ENCODE measurements at places on chromosomes 11 and 22.

- DNase-seq, result no peak
Observed at GRCh38 chr11:10439351-10439750, 15.7 kb upstream of the AMPD3 start.

DNA sequence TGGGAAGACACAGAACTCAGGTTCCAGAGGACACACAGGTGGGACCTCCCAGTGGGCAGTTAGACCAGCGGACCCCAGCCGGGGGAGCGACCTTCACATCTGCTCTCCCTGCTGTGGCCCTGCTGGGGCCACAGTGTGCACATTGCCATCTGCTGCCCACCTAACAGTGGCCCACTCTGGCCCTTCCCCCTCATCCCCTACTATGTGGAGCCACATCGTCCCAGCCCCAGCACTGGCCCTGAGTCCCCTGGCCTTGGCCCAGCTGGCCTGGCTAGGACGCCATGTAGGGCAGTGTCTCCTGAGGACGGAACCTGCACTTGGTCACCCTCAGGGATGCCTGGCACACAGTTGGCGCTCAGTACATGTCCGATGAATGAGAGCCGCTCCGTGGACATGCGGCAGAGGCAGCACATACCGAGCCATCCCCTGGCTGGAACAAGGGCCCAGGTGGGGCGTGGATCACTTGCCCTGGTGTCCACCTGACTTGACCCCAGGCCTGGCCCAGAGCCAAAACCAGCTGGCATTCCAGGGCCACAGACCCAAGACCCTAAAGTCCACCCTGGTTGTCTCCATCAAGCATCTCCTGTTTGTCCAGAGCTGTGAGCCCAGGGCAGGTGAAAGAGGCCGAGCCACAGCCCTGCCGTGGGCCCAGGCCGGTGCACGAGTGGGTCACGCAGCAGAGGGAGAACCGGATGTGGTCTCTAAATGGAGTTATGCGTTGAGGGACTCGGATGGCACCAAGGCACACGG is 93.1 kb upstream of the FGF3 start:
- no peak for DNase-seq

GRCh38 chr11:13110929-13111812 is 102.1 kb downstream of the RASSF10 start:
- DNase-seq, result no peak

DNA sequence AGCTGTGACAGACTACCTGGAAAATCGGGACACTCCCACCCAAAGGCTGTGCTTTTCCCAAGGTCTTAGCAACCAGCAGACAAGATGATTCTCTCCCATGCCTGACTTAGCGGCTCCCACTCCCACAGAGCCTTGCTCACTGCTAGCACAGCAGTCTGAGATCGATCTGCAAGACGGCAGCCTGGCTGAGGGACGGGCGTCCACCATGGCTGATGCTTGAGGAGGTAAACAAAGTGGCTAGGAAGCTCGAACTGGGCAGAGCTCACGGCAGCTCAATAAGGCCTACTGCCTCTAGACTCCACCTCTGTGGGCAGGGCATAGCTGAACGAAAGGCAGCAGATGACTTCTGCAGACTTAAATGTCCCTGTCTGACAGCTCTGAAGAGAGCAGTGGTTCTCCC is 84.9 kb downstream of the SMCO4 start:
- DNase-seq, result no peak

DNA sequence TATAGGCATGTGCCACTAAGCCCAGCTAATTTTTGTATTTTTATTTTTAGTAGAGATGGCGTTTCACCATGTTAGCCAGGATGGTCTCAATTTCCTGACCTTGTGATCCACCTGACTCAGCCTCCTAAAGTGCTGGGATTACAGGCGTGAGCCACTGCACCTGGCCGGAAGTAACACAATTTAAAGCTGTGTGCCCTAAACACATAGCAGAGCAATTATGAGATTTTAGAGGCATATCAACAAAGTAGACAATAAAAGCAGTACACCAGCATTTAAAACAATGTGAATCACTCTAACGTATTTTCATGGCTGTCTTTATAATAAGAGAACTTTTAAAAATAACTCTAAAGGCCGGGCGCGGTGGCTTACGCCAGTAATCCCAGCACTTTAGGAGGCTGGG is 42.4 kb downstream of the PRR14L start:
- no peak for DNase-seq

DNA sequence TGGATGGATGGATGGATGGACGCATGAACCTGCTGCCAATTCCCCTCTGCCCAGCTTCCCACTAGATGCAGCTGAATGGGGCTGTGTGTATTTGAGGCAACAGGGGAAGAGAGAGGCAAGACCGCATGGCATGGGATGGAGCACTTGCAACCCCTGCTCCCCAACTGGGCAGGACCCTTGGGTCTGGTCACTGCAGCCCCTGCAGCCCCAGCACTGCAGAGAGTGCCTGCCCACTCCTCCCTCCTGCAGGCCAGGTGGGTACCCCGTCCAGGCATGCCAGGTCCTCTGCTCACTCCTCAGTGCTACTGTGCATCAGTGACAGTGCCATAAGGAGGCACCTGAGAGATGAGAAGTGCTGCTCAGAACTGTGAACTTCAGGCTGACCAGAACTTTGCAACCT is 40.3 kb downstream of the OSBPL5 start:
- DNase-seq, result no peak

- no peak for DNase-seq
Observed at GRCh38 chr11:87430821-87431220, 393.1 kb downstream of the TMEM135 start.

DNA sequence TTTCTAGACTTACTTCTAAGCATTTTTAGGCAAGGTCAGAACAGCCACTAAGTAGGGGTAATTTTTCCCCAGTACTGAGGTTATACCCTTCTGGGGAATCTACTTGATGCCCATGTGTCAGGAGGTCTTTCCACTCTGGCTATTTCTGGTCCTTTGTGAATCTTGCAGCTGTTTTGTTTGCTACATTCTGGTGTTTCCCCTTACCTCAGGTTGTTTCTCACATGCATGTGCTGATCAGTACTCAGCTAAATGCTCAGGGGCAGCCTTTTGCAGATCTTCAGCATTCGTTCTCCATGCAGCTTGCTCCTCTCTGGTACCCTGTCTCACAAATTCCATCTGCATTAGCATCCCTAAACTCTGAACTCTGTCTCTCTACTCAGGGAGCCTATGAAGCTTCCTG is 303.6 kb downstream of the SOX6 start:
- DNase-seq, result no peak

- no peak for DNase-seq
Observed at GRCh38 chr11:126739499-126740145, 260.9 kb downstream of the KIRREL3 start.

DNA sequence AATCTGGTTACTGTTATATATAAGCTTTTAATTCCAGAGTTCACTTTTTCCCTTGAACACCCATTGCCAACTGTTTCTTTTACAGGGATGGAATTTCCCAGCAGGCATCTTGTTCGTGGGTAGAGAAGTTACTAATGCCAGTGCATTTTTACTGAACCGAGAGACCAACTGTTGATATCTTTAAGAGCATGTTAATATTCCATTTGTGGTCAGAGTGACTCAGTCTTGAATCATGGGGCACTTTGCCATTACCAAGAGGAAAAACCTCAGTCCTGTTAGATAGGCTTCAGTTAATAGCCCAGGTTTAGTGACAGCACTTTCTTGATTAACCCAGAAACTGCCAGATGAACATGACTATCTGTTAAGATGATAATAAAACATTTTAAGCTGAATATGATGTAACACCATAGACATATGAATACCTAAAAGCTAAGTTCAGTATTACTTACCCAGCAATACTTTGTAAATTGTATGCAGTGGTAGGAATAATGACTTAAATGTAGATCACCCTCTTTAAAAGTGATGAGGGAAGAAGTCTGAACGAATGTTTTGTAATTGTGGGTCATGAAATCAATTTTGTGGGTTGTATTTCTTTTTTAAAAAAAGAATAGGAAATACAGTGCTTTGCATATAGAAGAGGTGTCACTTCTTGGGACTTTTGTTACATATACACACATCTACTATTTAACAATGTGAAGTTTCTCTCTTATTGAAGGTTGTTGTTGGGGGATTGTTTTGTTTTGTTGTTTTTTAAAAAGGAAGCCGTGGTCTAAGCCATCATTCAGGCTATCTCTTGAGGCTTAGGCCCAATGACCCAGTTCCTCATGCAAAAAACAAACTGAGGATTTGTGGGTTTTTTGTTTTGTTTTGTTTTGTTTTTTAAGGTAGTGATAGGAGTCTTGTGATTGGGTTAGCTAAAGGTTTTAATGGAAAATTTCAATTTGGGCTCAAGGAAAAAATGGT is 79.2 kb upstream of the GRIK4 start:
- no peak for DNase-seq

DNA sequence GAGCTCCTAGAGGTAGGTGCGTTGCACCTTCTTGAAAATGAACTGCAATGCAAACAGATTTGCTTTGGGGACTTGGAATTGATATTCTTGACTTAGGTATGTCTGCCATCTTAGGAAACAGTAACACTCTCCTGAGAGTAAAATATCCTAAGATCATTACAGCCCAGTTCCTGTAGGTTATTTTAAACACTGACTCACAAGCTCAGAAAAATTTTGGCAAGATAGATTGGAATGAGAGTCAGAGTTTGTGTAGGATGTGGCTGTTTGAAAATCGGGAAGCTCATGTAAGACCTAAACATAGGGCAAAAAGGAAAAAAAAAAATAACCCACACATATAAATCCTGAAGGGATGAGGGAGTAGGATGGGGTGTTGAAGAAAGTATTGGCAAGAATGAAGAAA is 377.0 kb upstream of the LRRC4C start:
- no peak for DNase-seq

DNA sequence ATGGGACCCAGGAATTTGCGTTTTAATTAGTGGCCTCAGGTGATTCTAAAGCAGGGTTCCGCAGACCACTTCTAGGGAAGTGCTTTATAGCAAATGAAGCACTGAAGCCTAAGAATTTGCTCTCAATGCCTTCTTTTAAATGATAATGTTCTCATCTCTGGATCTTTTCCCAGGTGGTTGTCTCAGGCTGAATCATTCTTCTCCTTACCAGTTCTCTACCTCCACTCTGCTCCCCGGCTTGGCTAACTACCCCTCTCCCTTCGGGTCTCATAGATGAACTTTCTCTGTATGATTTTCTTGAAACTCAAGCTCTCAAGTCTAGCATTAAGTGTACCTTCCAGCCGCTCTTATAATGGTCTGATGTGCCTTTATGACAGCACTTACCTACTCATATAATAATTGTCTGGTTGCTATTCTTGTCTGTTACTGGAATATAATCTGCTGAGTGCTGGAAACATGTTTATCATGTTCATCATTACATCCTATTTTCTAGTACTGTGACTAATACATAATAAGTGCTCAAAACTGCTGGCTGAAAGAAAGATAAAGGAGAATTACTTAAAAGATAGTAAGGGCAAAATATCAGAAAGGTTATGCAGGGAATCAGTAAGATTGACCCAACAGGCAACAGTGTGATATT is 195.9 kb upstream of the SESN3 start:
- no peak for DNase-seq

- DNase-seq, result peak; percentile 70
Observed at GRCh38 chr22:30079952-30080533, at the start of gene HORMAD2. Gene HORMAD2 (plus strand): TSS chr22:30080464. CDS start chr22:30093953, 13,489 bp downstream.

GRCh38 chr11:47093541-47093940 is 83.1 kb downstream of the ARFGAP2 start:
- DNase-seq, result no peak

DNA sequence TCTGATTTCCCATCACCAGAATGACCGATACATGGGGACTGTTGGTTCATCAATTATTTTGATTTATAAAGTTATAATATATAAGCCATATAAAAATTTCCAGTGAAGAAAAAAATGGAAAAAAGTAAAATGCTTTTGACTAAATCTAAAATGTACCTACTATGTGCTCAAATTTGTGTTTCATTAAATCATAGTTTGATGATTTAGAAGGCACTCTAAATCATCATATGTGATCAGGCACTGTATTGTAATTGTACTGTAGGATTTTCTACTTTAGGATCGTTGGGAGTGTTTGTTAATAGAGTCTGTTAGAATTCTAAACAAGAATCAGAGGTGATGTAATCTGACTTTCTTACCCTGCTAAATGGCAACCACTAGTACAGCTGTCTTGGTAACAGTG is 2.4 kb downstream of the LIN7C start:
- no peak for DNase-seq

- DNase-seq, result no peak
Observed at GRCh38 chr11:92224054-92224406, 588 bp upstream of the FAT3 start.

DNA sequence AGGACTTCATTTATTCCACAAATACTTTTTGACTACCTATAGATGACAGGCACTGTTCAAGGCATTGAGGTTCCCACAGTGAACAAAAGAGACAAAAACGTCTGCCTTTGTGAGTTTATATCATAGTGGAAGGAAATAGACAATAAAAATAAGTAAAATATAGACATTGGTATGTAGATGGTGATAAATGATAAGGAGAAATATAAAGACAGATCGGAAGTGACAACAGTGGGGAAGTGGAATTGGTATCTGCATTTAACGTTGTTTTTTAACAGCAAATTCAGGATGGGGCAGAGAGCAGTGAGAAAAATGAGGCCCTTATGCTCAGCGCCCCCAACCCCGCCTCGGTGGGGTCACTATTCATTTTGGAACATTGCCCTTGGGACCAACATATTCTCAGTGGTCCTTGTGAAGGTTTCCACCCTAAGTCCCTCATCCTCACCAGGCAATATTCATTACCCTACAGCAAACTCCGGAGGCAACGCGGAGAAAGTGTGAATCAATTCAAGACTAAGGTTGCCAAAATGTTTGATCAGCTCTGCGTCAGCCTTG is 627 bp upstream of the PEX26 start:
- no peak for DNase-seq

- no peak for DNase-seq
Observed at GRCh38 chr11:131464461-131464860, 94.0 kb downstream of the NTM start.

GRCh38 chr11:102399189-102399588 is 52.2 kb downstream of the BIRC2 start:
- no peak for DNase-seq

GRCh38 chr11:43868852-43869567 is 11.6 kb upstream of the ALKBH3 start:
- no peak for DNase-seq

DNA sequence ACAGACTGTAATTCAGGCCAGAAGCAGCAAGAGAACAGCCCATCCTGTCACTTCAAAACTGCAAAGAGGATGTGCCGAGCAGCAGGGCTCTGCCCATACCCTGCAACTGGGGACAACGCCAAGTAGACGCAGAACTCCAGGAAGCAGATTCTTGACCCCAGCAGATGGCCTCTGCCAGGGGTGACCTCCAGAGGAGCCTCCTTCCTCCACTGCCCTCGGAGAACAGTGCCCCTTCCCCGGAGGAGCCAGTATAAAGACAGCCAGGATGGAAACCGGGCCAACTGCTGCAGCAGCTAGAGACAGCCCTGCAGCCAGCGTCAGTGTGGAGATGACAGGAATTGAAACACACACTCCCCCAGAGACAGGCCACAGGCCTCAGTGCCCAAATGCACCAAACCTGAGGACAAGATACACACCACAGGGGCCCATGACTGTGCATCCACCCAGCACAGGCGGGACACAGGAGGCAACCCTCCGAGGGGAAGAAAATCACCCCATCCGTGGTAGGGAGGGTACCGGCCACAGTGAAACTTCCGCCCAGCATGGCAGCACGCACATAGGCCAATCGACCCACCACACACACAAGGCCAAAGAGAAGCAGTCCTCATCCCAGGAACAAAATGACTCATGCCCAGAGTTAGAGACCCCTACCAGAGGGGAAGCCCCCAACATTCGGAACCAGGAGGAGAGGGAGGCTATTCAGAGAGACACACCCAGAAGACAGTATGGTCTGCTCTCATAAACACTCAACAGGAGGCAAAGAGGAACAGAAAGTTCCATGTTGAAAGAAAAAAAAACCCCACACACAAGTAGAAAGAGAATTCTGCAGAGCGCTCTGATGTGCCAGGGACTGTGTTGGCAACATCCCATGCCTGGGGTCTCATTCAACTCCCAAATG is 5.6 kb downstream of the AHNAK start:
- peak; percentile 46 for DNase-seq
